ENCODE measurements at places on chromosomes 12 and 14. TPM values are rescaled to one million over a fixed set of nuclear protein-coding genes. Genes with fewer than 3 reads are reported as not detected.

DNA sequence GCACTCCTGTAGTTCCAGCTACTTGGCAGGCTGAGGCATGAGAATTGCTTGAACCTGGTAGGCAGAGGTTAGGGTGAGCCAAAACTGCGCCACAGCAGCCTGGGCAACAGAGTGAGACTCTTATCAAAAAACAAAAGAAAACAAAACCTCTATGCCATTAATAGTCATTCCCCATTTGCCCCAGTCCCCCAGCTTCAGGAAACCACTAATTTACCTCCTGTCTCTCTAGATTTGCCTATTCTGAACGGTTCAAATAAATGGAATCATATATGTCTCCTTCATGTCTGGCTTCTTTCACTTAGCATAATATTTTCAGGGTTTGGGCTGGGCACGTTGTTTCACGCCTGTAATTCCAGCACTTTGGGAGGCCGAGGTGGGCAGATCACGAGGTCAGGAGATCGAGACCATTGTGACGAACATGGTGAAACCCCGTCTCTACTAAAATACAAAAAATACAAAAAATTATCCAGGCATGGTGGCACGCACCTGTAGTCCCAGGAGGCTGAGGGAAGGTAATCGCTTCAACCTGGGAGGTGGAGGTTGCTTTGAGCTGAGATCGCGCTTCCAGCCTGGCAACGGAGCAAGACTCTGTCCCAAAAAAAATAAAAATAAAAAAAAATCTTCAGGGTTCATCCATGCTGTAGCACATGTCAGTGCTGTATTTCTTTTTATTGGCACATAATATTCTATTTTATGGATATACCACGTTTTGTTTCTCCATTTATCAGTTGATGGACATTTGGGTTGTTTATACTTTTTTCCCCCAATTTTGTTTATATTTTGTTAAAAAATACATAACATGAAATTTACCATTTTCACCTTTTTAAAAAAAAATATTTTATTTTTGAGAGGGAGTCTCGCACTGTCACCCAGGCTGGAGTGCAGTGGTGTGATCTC, 31.9 kb downstream of the KNTC1 start:
- no peaks in the 10 kb centered on the region for H3K27me3 ChIP-seq
- H3K4me1 ChIP-seq, result no peaks in the 10 kb centered on the region
- H3K36me3 ChIP-seq, result peaks cover 16% of the 10 kb centered on the region
- DNase-seq, result no peak

The TOMM20L gene
- total RNA-seq, result not detected

- H3K4me3 ChIP-seq, result no peak overlapping the region
- H3K36me3 ChIP-seq, result no peaks in the 10 kb centered on the region
- DNase-seq, result no peak
- no peak overlapping the region for H3K27ac ChIP-seq
- H3K27me3 ChIP-seq, result no peaks in the 10 kb centered on the region
These were observed 2.9 kb downstream of the SLC17A8 start for GRCh38 chr12:100359822-100360221.

The TMEM63C gene
- 0.11 TPM for total RNA-seq

- no peak overlapping the region for H3K27ac ChIP-seq
- H3K4me3 ChIP-seq, result no peak overlapping the region
- DNase-seq, result no peak
- H3K36me3 ChIP-seq, result no peaks in the 10 kb centered on the region
These were observed 117.9 kb upstream of the SFSWAP start for GRCh38 chr12:131592972-131593371.

The PMEL gene
- not detected for total RNA-seq

DNA sequence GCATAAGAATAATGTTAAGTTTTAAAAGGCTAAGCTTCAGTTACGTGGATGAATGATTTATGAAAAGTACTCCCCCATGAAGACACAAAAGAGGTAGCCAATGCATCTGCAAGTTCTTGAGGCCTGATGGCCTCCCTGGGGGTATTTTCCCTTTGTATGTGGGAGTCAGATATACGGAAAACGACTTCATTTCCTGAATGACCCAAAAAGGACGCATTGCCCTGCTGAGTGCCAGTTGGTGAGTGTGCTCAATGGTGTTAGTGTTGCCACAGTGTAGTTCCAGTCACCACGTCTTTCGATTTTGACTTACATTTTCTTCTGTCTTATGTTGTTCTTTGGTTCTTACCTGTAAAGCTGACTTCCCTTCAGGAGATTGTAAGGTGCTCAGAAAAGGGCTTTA, 8.0 kb downstream of the ETV6 start:
- H3K27me3 ChIP-seq, result no peaks in the 10 kb centered on the region
- H3K4me3 ChIP-seq, result no peak overlapping the region

DNA sequence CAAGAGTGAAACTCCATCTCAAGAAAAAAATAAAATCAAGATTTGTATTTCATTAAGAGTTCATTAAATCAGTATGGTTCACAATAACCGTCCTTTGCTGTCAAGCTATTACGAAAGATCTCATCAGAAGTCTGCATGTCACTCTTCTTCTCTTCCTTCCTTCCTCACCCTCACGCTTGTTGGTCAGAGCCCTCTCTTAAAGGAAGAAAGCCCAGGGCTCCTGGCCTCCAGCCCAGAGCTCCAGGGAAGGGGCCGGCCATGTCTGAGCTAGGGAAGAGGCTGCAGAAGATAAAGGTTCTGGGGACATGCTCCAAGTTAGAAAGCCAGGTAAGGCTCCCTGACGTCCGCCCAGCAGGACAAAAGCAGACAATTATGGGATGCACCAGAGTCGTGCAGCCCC, 43.1 kb upstream of the DLK1 start:
- DNase-seq, result no peak
- H3K36me3 ChIP-seq, result no peaks in the 10 kb centered on the region
- no peaks in the 10 kb centered on the region for H3K4me1 ChIP-seq
- H3K4me3 ChIP-seq, result no peak overlapping the region
- no peaks in the 10 kb centered on the region for H3K27me3 ChIP-seq

The CACNA2D4 gene
- not detected for total RNA-seq

- H3K27me3 ChIP-seq, result no peaks in the 10 kb centered on the region
- H3K4me1 ChIP-seq, result peaks cover 3% of the 10 kb centered on the region
These were observed 161.7 kb downstream of the TMX1 start for GRCh38 chr14:51401756-51402155.

The KANSL2 gene
- total RNA-seq, result 30.1 TPM

GRCh38 chr12:34388636-34389377, 366.5 kb downstream of the ALG10 start:
- H3K36me3 ChIP-seq, result no peaks in the 10 kb centered on the region
- DNase-seq, result no peak
- H3K4me1 ChIP-seq, result no peaks in the 10 kb centered on the region
- no peak overlapping the region for H3K4me3 ChIP-seq

The FOXA1 gene
- total RNA-seq, result not detected

DNA sequence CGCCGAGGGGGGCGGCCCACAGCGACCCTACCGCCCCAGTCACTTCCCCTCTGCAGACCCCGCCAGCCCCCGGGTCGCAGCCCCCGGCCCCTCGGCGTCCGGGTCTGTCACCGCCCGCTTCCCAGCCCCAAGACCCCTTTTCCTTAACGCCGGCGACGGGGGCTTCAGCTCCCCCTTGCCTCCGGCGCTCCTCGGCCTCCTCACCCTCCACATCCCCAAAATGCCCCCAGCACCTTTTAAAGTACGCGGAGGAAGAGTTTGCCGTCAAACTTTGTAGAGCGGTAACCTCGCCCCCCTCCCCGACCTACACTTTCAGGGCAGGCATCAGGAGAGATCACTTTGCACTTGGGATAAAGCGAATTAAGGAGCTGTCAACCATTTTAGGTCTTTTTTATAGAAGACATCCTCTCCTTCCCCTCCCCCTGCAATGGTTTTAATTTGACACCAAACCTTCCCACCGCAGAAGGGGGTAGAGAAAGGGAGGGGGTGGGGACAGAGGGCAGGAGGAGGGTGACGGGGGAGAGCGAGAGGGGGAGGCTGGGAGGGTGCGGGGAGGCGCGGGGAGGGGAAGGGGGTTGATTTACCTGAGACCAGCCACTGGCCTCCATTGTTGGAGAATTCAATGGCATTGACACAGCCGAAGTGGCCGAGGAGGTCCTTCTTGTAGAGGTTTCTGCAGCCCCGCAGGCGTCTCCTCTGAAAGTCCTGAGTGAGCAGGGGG, 578 bp downstream of the DCAF5 start:
- no peaks in the 10 kb centered on the region for H3K27me3 ChIP-seq

The PRORP gene
- total RNA-seq, result 42.5 TPM

GRCh38 chr14:64671591-64671990, 32.6 kb upstream of the PLEKHG3 start:
- H3K4me1 ChIP-seq, result peaks cover 5% of the 10 kb centered on the region
- no peak overlapping the region for H3K27ac ChIP-seq
- no peaks in the 10 kb centered on the region for H3K27me3 ChIP-seq

The GABARAPL1 gene
- total RNA-seq, result 239 TPM

The NOP9 gene
- 33.5 TPM for total RNA-seq

The TDRD9 gene
- 1.4 TPM for total RNA-seq

DNA sequence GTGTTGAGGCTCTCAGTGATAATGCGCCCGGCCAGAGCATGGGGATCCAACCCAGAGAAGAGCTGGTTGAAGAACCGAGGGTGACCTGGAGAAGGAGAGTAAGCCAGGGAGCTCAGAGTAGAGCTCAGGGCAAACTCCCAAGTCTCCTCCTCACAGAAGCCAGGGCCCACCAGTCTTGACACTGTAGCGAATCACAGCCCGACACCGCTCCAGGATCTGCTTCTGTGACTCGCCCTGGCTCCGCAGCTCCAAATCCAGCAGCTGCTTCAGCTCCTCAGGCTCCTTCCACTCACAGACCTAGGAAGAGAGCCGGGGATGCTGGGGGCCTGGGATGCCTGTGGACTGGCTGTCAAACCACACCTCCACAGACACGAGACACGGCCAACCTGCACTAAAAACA, 8.2 kb upstream of the ZNF740 start:
- peak; percentile 49 for DNase-seq
- H3K27me3 ChIP-seq, result no peaks in the 10 kb centered on the region
- peaks cover 22% of the 10 kb centered on the region for H3K36me3 ChIP-seq
- H3K27ac ChIP-seq, result no peak overlapping the region

DNA sequence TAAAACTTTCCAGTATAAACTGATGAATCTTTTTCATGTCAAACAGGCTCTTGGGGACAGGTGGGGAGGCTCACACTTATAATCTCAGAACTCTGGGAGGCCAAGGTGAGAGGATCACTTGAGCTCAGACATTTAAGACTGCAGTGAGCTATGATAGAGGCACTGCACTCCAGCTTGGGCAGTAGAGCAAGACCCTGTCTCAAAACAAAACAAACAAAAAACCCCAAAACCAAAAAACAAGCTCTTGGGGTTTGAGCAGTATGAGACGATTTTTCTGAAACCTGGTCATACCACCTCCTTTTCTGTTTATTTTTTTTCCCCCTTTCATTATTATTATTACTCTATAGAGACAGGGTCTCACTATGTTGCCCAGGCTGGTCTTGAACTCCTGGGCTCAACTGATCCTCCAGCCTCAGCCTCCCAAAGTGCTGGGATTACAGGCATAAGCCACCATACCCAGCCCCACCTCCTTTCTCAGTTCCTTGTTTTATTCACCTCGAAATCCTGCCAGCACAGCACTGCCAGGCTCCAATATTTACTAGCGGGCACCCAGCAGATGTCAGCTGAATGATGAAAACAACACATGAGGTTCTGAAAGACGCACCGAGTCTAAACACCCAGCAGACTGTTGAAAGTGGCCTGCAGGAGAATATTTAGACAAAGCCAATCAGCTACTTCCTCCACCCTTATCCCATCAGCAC, 19.5 kb upstream of the CDK17 start:
- no peak overlapping the region for H3K27ac ChIP-seq
- no peaks in the 10 kb centered on the region for H3K36me3 ChIP-seq
- H3K27me3 ChIP-seq, result no peaks in the 10 kb centered on the region
- no peaks in the 10 kb centered on the region for H3K4me1 ChIP-seq
- DNase-seq, result no peak
- no peak overlapping the region for H3K4me3 ChIP-seq

The AKAP6 gene
- total RNA-seq, result 21.1 TPM

Measured in ascending aorta (tissue), 2 donors.